Fibroblast of the conjunctiva (primary cell): ENCODE measurements at places on chromosomes 4 and X.

GRCh38 chr4:114267976-114268375 lies 288.5 kb upstream of the ARSJ start:
- no peak for DNase-seq

- no peak for DNase-seq
Observed at GRCh38 chrX:23959781-23960180, 52.0 kb downstream of the CXorf58 start.

GRCh38 chr4:183314336-183314735 lies 5.7 kb downstream of the CLDN22 start:
- no peak for DNase-seq

GRCh38 chr4:121209171-121209570 lies 45.0 kb upstream of the TNIP3 start:
- no peak for DNase-seq

DNA sequence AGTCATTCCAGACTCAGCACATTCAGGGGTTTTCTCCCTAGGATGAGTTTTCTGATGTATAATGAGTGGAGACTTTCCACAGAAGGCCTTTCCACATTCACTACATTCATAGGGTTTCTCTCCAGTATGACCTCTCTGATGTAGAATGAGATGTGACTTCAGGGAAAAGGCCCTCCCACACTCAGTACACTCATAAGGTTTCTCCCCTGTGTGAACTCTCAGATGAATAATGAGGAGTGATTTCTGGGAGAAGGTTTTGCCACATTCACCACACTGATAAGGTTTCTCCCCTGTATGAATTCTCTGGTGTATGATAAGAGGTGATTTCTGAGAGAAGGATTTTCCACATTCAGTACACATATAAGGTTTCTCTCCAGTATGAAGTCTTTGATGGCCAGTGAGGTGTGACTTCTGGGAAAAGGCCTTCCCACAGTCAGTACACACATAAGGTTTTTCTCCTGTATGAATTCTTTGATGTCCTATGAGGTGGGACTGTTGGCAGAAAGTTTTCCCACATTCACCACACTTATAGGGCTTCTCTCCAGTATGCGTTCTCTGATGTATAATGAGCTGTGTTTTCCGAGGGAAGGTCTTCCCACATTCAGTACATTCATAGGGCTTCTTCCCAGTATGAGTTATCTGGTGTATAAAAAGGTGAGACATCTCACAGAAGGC lies 12.7 kb downstream of the ZNF630 start:
- no peak for DNase-seq

GRCh38 chr4:170137927-170138326 lies 48.2 kb upstream of the AADAT start:
- no peak for DNase-seq

- no peak for DNase-seq
Observed at GRCh38 chrX:112769034-112769433, 71.6 kb downstream of the AMOT start.

DNA sequence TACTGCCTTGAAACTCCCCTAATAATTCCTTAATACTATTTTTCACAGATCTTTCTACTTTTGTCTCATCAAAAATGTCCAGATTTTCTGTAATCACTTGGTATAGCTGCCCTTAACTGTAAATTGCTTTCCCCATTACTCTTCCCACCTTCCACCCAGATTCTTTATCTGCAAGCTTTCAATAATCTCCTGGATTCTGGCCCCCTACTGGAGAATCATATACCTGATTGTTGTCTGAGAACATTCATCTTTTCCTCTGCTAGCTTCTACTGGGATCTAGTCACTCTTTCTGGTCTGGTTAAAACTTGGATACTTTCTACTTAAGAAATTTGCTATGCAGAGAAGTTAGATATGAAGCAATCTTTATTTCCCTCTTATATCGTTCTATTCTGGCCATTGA lies 552.6 kb downstream of the PCDH19 start:
- DNase-seq, result no peak

DNA sequence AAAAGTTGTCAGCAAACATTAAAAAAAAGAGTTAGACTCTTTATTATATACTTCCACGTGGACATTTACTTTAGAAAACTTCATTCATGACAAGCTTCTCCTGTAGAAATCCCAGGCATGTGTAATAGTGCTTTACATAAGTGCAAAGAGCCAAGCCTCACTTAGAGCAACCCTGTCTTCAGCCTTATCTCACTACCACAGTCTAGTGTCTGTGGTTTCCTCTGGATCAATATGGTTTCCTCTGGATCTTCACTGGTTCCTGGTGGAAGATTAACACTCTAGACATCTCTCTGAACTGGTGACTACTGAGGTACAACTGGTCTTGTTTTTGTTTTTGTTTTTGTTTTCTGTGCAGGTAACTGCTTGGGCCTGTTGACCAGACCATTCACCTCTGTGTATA lies 18.4 kb upstream of the ARMCX5 start:
- DNase-seq, result no peak

DNA sequence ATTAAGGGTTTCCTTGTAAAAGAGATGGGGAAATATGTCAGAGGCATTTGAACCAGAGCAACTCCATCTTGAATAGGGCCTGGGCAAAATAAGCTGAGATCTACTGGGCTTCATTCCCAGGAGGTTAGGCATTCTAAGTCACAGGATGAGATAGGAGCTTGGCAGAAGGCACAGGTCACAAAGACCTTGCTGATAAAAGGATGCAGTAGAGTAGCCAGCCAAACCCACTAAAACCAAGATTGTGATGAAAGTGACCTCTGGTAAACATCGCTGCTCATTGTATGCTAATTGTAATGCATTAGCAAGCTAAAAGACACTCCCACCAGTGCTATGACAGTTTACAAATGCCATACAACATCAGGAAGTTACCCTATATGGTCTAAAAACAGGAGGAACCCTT lies 1390.3 kb downstream of the RAPGEF2 start:
- DNase-seq, result no peak

DNA sequence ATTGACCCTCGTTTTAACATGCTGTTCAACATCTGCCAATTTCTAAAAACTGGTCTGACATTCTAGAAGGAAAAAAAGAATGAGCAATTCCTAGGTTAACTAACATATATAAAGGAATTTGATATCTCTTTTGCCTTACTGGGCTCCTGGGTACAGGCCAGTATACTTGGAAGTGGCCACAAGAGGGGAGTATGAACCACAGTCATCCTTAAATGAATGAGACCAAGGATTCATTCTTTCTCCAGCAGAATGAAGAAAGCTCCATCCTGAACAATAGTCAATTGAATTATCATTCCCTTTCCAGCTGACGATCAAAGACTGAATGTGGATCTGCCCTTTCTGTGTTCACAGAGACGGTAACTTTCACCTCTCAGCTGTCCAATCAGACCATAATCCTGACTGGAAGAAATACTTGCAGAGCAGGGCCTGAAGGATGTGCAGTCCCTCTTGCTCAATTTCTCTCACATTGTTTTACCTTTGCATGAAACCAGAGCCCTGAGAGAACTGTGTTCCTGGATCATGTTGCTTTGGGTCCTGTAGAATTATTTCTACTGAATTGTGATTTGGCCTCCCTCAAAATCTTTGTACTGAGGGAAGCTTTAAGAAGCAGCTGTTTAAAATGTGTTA lies 14.8 kb upstream of the SPARCL1 start:
- peak; percentile 49 for DNase-seq

DNA sequence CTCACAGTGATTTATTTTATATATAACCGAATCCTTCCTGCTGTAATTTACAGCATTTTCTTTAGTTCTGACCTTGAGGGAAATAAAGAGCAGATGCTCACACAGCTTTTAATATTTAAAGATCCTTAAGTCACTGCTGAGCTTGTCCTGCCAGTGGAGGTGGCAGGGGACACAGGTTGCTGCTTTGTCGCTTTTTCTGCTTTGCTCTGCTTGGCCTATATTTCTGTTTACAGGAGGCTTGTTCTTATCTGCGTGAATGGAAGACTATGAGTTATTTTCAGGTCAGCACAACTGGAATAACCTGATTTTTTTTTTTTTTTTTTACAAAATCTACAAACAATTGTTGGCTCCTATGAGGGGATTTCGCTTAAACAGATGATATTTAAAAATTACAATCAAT lies 2.3 kb downstream of the TXK start:
- DNase-seq, result no peak

DNA sequence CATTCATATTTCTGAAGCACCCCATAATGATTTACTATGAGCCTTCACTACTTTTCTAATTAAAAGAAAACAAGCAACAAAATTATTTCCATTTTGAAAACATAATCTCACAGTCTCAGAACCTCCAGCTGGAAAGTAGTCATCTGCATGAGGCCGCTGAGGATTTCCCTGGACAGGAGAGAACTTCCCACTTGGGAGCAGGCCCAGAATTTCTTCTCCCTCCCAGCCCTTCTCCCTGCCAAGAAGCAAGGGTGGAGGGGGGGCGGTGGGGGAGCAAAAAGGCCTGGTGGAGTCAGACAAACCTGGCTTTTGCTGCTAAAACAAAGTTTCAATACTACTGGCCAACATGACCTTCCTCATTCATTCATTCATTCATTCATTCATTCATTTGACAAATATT lies 167.3 kb downstream of the PJA1 start:
- peak; percentile 50 for DNase-seq

DNA sequence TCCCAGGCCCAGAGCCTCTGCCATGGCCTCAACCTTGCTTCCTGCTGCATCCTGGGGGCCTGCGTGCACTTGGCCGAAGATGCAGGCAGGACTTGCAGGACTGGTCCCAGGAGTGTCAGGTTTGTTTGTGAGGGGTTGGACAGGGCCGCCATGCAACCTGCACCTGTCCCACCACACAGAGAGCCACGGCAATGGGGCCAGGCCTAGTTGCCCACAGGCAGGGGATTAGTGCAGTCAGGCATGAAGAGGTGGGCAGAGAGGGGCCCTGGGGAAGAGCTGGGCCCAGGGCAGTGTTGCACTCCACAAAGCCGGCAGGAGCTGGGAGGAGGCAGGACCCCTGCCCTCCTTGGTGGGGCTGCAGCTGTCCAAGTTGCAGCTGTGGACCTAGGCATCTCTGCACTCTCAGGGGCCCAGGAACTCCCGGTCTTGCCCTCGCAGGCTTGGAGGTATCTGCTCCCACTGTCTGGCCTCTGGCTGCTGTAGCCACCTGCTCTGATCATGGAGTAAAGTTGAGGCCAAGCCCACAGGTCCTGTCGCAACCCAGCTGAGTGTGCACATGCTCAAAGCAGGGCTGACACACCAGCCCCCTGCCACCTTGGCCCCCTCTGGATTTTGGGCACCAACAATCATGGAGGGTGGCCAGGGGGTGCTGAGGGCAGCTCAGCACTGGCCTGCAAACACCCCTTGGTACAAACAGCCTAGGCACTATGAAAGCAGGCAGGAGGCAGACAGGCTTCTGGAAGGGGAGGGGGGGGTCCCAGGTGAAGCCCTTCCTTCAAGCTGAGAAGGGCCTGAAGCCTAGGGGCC lies 190.4 kb upstream of the PCDH10 start:
- DNase-seq, result no peak

DNA sequence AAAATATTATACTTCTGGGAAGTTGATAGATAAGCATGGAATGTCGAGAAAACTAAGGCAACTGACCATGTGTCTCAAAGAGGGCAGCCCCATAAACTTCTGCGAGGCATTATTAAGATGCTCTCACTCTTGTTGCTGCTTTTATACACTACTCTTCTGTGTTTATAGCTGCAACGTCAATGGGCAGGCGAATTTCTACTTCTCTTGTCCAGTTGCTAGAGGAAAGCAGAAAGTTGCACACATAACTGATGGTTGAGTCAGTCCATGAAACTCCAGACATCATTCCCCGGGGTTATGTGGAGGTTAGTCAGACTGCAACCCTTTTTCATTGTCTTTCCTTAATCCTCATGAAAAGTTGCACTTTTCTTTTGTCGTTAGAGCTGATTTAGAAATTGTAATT lies 39.8 kb downstream of the VCX3B start:
- DNase-seq, result no peak

GRCh38 chr4:70874268-70875156 lies 27.7 kb upstream of the MOB1B start:
- DNase-seq, result no peak

- DNase-seq, result no peak
Observed at GRCh38 chrX:68998716-68999115, 166.5 kb downstream of the PJA1 start.

DNA sequence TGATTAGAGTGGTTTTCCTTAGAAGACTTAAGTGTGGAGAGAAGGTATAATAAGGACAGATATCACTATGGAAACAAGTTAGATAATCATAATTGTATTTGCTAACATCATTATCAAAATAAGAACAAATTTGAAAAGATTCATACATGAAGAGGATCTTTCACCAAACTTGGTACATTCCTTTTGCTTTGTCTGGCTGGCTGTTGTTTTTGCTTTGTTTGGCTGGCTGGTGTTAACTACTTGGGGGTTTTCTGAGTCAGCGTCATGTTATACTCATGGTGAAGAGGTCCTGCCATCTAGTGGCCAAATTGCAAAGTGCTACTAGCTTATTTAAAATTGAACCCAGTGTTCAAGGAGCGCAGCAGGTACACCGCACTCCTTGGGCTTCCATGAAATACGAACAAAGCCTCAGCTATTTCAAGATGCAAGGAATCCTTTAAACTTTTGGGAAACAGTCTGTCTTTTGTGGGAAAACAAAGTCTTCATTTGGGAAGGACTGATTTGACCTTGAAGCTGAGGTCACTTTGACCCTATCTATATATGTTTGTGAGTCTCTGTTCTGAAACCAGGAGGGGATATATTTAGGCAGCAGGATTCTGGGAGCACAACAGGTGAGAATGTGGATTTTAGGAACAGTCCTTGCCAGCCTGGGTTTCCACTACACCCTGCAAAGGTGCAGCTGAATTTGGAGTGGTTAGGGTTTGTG lies 129.7 kb downstream of the PLS3 start:
- DNase-seq, result peak; percentile 72

- no peak for DNase-seq
Observed at GRCh38 chr4:107333518-107333917, 297.4 kb upstream of the DKK2 start.

GRCh38 chrX:11050013-11050412 lies 61.1 kb upstream of the HCCS start:
- no peak for DNase-seq

DNA sequence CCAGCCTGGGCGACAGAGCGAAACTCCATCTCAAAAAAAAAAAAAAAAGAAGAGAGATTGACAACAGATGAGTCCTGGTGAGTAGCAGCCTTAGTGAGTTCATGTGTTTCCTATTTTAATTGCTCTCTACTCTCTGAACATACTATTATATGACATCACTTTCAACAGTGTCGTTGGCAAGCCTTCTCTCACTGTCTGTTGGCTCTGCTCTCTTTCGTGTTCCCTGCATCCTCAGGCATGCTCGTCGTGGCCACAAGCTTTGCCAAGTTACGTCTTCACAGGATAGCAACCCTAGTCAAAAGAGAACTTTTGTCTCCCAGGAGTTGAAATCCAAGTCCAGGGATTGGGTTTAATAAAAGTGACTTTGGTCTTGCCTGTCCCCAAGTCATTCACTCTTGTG lies 117.1 kb upstream of the EGFL6 start:
- peak; percentile 28 for DNase-seq

- DNase-seq, result no peak
Observed at GRCh38 chrX:48989483-48989882, 12.6 kb downstream of the GRIPAP1 start.
